Cortex of kidney (tissue), 1 donor: ENCODE measurements at places on chromosomes 2 and 18.

DNA sequence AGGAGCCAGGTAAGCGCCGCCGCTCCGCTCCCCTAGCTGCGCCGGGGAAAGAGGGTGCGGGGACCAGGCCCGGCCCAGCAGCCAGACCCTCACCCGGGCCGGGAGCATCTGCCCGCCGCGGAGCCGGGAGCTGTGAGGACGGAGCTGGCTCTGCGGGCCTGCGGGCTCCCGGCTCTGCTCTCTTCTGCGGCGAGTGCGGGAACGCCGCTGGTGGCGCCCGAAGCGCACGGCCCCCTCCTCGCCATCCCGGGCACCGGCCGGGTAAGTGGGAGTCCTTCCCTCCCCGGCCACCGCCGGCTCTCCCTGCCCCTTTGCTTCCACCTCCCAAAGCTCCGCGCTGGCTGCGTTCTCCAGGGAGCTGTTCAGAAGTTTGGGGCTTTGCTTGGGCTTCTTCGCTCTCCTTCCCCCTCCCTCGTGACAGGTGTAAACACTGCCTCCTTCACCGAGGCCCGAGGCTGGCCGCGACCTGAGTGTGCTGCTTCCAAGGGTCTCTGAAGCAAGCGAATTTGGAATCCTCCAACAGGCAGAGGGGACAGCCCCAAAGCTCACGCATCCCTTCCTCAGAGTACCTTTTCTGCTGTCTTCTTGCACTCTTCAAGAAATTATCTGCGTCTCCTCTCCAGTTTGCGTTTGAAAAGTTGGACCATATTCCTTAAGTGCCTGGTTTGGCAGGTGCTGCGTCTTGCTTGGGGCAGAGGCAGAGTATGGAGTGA lies 632 bp downstream of the AFTPH start:
- no peak for DNase-seq

GRCh38 chr2:219591091-219591490 lies 6.6 kb upstream of the STK11IP start:
- no peak for DNase-seq

GRCh38 chr2:5982903-5983265 lies 290.7 kb downstream of the SOX11 start:
- no peak for DNase-seq

GRCh38 chr2:23385748-23386338 lies 864 bp downstream of the KLHL29 start:
- DNase-seq: no peak

DNA sequence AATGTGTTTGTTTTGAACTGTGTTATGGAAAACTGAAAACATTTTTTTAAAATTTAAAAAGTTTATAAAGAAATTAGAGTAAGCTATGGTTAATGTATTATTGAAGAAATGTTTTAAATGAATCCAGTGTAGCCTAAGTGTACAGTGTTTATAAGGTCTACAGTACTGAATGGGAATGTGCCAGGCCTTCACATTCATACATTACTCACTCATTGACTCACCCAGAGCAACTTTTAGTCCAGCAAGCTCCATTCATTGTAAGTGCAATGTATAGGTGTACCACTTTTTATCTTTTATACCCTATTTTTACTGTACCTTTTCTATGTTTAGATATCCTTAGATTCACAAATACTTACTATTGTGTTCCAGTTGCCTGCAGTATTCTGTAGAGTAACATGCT lies 215.1 kb upstream of the THUMPD2 start:
- no peak for DNase-seq

- no peak for DNase-seq
Observed at GRCh38 chr2:72142570-72143440, 4.9 kb downstream of the CYP26B1 start.

DNA sequence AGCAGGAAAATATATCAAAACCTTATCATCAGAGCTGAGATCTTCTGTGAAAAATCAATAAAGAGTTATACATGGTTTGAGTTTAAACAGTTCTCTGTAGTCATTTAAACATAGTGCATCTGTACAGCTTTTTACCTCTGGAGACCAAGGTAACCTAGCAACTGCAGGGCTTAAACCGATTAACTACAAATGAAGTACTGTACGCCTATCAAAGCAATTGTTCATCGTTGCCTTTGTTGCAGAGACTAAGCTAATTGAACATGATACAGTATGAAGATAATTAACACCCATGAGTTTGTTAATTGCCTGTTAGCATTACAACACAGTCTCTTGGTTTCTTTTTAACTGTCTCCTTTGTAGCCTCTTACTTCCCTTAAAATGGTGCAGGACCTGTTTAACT lies 147.9 kb downstream of the LNPK start:
- no peak for DNase-seq

DNA sequence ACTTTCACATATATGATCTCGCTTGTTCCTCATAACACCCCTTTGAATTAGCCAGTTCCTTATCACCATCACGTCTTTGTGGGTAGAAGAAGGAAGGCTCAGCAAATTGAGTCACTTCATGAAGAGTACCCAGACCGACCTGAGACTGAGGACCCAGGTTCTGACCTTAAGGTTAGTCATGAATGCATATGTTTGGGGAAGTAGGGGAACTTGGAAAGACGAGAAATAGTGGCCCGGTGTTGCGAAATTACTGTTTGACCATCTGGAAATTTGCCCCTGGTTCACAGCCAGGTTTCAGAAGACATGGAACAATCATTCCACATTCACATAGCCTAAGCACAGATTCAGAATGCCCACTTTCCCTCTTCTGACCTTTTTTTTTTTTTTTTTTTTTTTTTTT lies 59.8 kb downstream of the MEIS1 start:
- no peak for DNase-seq

GRCh38 chr2:127573771-127574170 lies 38.3 kb downstream of the MYO7B start:
- DNase-seq: no peak

- no peak for DNase-seq
Observed at GRCh38 chr2:102286041-102286440, 25.3 kb upstream of the IL1RL1 start.

DNA sequence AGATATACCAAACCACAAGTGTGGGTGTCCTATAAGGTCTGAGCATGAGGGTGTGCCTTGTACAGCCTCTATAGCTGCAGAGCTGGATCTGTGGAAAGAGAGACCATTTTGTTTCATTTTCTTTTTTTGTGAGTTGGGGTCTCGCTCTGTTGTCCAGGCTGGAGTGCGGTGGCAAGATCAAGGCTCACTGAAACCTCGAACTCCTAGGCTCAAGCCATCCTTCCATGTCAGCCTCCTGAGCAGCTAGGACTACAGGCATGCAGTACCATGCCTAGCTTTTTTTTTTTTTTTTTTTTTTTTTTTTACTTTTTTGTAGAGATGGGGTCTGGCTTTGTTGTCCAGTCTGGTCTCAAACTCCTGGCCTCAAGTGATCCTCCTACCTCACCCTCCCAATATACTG lies 10.7 kb downstream of the KIF3C start:
- DNase-seq: no peak

GRCh38 chr2:168787782-168788376 lies 14.6 kb upstream of the NOSTRIN start:
- no peak for DNase-seq

GRCh38 chr2:208466920-208467298 lies 60.3 kb downstream of the PTH2R start:
- no peak for DNase-seq

DNA sequence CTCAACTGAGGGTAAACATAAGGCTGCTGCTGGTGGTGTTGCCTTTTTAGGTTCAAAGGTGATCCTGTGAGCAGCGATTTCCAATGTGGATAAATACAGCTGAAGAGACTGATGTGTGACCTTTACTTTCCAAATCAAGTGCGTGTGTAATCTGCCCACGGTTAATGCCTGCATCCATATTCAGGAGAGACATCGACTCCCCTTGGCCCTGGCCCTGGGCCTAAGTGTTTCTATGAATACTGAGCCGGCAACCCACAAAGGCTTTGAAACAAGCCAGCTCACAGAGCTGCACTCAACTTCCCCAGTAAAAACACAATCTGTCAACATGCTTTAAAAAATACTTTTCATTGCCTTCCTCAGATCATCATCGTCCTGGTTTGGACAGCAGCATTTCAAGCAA lies 1026.6 kb downstream of the TMEM182 start:
- DNase-seq: no peak

DNA sequence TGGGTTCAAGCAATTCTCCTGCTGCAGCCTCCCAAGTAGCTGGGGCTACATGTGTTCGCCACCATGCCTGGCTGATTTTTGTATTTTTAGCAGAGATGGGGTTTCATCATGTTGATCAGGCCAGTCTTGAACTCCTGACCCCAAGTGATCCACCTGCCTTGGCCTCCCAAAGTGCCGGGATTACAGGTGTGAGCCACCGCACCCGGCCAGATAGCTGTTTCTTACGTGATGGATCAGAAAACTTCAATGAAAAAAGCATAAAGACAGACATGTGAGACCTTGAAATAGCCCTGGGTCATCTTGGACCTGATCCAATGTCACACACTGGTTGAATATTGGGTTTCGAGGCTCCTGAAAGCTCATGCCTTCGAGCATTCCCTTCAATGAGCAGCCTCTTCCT lies 66.7 kb upstream of the RTN4 start:
- DNase-seq: no peak

DNA sequence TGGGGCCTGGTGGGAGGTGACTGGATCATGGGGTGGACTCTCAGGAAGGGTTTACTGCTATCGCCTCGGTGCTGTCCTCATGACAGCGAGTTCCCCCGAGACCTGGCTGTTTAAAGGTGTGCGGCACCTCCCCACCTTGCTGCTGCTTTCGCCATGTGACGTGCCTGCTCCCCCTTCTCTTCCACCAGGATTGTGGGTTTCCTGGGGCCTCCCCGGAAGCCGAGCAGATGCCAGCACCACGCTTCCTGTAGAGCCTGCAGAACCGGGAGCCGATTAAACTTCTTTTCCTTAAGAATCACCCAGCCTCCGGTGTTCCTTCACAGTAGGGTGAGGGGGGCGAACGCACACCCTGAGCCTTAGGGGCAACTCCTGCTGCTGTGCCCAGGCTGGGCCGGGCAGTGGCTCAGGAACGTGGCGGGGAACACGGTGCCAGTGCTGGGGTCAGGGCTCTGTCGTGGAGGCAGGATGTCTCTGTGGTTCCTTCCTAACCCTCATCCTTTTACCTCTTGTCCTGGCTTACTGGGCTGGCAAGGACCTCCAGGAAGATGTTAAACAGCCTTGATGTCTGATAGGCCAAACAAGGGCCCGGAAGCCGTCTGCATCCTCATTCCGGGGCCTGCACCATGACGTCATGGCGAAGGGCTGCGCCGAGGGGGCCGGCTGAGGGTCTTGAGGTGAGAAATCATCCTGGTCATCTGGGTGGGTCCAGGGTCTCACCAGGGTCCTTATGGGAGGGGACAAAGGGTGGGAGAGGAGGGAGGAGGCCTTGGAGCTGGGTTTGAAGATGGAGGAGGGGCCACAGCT lies 12.7 kb downstream of the NEU4 start:
- no peak for DNase-seq

GRCh38 chr2:10517351-10518043 lies 69.4 kb upstream of the ODC1 start:
- no peak for DNase-seq

DNA sequence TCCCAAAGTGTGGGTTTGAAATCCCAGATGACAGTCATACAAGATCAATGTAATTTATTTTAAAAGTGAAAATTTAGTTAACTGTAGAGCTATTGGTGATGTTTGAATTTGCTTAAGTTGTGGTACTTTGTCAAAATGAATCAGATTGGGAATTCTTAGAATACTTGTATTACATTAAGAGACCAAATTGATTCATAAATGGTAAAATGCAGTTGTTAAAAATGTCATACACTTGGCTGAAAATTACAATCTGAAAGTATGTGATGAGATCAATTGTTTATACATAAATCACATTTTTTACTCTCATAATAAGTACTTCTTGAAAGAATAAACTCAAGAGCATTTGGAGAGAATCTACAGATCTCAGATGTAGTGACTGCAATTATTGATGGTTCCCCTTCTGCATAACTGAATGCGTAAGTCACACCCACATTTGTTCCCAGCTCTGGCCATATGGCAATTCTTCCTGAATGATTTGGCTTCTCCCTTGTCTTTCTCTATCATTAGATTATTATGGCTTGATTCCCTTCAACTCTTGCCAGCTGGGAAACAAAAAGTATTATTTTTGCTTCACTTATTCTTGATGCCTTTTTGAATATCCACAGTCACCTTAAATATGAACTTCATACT lies 558.5 kb downstream of the CPS1 start:
- DNase-seq: no peak

DNA sequence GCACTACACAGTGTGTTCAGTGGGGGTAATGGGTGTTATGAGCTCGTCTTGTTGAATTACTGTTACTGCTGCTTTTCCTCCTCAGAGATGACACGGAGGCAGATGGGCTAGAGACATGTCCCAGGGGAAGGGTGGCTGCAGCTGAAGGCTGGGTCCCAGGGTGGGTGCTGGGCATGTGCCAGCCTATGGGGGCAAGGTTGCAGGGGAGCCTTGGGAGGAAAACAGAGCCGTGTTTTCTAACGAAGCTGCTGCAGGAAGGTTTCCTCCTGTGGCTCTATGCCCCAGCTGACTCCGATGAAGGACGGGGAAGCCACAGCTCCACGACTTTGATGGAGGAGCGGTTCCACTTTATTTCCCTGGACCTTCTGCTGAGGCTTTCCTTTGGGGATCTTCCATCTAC lies 42.4 kb downstream of the ASB18 start:
- DNase-seq: no peak

GRCh38 chr2:216214768-216215167 lies 105.6 kb downstream of the XRCC5 start:
- DNase-seq: no peak

- no peak for DNase-seq
Observed at GRCh38 chr2:113089916-113090315, 22.1 kb downstream of the IL1F10 start.

GRCh38 chr2:223415071-223415470 lies 187.1 kb downstream of the SCG2 start:
- DNase-seq: no peak

GRCh38 chr2:221388891-221389290 lies 183.2 kb downstream of the EPHA4 start:
- no peak for DNase-seq

DNA sequence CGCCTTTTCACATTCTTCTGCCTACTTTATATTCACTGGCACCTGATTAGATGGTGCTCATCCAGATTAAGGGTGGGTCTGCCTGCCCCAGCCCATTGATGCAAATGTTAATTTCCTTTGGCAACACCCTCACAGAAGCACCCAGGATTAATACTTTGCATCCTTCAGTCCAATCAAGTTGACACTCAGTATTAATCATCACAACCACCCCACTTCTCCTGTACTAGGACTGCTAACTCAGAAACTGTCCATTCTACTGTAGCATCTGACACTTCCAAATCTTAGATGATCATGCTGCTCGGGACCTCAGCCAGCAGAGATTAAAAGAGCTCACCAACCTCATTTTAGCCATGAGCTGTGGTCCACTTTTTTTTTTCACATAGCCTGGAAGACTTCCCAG lies 268.5 kb downstream of the SATB2 start:
- no peak for DNase-seq
